ENCODE measurements at places on chromosomes 2 and 18. TPM values are rescaled to one million over a fixed set of nuclear protein-coding genes. Genes with fewer than 3 reads are reported as not detected.

The EPC2 gene
- total RNA-seq: 26.1 TPM

- no peaks in the 10 kb centered on the region for H3K36me3 ChIP-seq
- H3K27me3 ChIP-seq: no peaks in the 10 kb centered on the region
- no peak overlapping the region for H3K4me3 ChIP-seq
- DNase-seq: peak; percentile 90
- peaks cover 12% of the 10 kb centered on the region for H3K4me1 ChIP-seq
These were observed 70.5 kb upstream of the TTC39C start for GRCh38 chr18:23943903-23944624.

The BMP10 gene
- not detected for total RNA-seq

DNA sequence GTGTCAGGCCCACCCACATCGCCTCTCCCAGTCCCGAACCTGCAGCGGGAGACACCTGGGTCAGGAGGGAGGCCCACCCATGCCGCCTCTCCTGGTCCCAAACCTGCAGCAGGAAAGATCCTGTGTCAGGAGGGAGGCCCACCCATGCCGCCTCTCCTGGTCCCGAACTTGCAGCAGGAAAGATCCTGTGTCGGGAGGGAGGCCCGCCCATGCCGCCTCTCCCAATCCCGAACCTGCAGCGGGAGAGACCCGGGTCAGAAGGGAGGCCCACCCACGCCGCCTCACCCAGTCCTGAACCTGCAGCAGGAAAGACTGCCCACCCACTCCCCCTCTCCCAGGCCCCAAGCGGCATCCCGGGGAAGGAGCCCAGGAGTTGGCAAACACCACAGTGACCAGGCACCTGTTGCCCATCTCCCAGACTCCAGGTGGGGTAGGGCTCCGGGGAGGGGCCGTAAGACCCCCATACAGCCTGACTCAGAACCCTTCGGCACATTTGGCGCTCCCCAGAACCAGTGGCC is 7.8 kb downstream of the SLC66A2 start:
- H3K36me3 ChIP-seq: peaks cover 52% of the 10 kb centered on the region
- no peak overlapping the region for H3K4me3 ChIP-seq
- peaks cover 7% of the 10 kb centered on the region for H3K4me1 ChIP-seq
- H3K27ac ChIP-seq: no peak overlapping the region
- H3K27me3 ChIP-seq: no peaks in the 10 kb centered on the region
- no peak for DNase-seq

DNA sequence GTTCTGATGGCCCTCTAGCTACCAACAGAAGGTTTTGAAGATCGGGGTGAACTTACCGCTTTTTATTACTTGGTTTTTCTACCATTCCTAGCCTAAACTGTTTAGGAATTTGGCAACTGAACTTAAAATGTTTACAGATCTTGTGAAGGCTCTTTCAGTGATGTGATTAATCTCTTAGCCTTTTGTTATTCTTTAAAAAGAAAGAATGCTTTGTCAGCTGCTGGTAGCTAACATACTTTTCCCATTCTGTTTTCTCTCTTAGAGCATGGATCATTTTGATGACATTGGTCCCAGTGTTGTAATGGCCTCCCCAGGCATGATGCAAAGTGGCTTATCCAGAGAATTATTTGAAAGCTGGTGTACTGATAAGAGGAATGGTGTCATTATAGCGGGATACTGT is 18.1 kb downstream of the CPSF3 start:
- peak; percentile 41 for DNase-seq
- H3K27ac ChIP-seq: peak overlapping the region; percentile 91
- no peak overlapping the region for H3K4me3 ChIP-seq
- peaks cover 21% of the 10 kb centered on the region for H3K36me3 ChIP-seq
- no peaks in the 10 kb centered on the region for H3K27me3 ChIP-seq

- no peak overlapping the region for H3K4me3 ChIP-seq
- no peaks in the 10 kb centered on the region for H3K36me3 ChIP-seq
- no peak overlapping the region for H3K27ac ChIP-seq
- no peaks in the 10 kb centered on the region for H3K4me1 ChIP-seq
- H3K27me3 ChIP-seq: no peaks in the 10 kb centered on the region
These were observed 120.4 kb upstream of the ACKR3 start for GRCh38 chr2:236449167-236449761.

The SLC20A1 gene
- total RNA-seq: 123 TPM

The TWIST2 gene
- total RNA-seq: 14.7 TPM

The PLCD4 gene
- 2.0 TPM for total RNA-seq

The PAIP2B gene
- 0.18 TPM for total RNA-seq

- no peaks in the 10 kb centered on the region for H3K27me3 ChIP-seq
- DNase-seq: no peak
- H3K4me1 ChIP-seq: peaks cover 25% of the 10 kb centered on the region
- peaks cover 21% of the 10 kb centered on the region for H3K36me3 ChIP-seq
These were observed 2.3 kb upstream of the TMEM150A start for GRCh38 chr2:85604568-85605339.

- H3K4me3 ChIP-seq: peak overlapping the region; percentile 35
- no peaks in the 10 kb centered on the region for H3K36me3 ChIP-seq
- no peak overlapping the region for H3K27ac ChIP-seq
- H3K4me1 ChIP-seq: peaks cover 4% of the 10 kb centered on the region
- no peaks in the 10 kb centered on the region for H3K27me3 ChIP-seq
- DNase-seq: peak; percentile 18
These were observed 28.0 kb upstream of the SMIM21 start for GRCh38 chr18:75455249-75456198.

The SNRNP27 gene
- 8.8 TPM for total RNA-seq

- no peaks in the 10 kb centered on the region for H3K36me3 ChIP-seq
- H3K4me3 ChIP-seq: no peak overlapping the region
- no peak overlapping the region for H3K27ac ChIP-seq
- H3K27me3 ChIP-seq: no peaks in the 10 kb centered on the region
- H3K4me1 ChIP-seq: no peaks in the 10 kb centered on the region
These were observed 246.6 kb downstream of the SETBP1 start for GRCh38 chr18:44927127-44927849.

The LONRF2 gene
- 0.54 TPM for total RNA-seq

- H3K27ac ChIP-seq: no peak overlapping the region
- no peaks in the 10 kb centered on the region for H3K27me3 ChIP-seq
- no peak overlapping the region for H3K4me3 ChIP-seq
- peak; percentile 31 for DNase-seq
These were observed 19.3 kb downstream of the GEMIN6 start for GRCh38 chr2:38797250-38797676.

DNA sequence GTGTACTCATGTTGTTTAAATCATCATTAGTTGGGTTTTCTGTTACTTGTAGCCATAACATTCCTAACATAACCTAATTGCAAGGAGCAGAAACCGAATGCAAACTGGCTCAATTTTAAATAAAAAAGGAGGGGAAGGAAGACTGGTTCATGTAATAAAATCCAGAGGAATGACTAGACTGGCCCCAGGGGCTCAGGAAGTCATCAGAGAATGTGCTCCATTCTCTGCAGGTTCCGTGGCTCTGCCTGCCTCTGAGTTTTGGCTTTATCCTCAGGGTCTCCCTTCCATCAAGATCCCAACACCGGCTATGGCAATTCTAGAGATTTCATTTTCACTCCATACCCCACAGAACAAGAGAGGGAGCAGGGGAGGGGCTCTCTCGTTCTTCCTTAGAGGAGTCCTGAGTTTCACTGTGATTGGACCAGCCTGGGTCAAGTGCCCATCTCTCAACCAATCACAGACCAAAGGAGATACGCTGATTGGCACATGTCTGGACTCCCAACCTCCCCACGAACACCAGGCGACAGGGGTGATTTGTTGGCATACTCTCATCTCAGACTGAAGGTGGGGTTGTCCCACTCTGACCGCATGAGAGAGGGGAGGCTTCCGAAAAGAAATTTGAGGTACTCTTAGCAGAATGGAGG is 64.8 kb downstream of the NPPC start:
- no peak overlapping the region for H3K27ac ChIP-seq
- H3K36me3 ChIP-seq: no peaks in the 10 kb centered on the region
- H3K27me3 ChIP-seq: peaks cover 8% of the 10 kb centered on the region
- DNase-seq: no peak

DNA sequence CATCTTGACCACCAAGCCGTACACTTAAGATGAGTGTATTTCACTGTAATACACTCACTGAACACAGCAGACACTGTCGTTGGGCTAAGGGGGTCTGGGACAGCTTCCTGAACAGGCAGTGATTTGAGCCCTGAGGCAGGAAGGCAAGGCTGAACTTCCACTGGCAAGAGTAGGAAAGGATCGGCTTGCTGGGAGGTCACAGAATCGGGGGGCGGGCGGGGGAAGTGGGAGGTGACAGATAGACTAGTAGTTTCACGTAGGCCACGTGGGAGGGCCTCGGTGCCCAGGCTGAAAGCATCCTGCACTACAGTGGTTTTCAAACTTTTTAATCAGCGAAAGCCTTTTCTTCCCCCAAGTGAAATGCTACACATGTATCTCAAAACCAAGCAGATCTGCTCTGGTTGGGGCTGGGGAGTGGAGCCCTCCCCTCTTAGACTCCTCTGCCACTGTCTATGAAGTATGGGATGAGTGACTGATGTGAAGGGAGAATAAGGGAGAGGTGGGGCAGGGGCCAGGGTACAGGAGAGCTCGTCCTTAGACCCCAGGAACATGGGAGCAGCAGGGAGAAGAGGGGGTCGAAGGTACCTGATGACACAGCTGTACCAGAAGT is 8.6 kb downstream of the PARD6G start:
- H3K36me3 ChIP-seq: no peaks in the 10 kb centered on the region
- no peak for DNase-seq
- H3K4me3 ChIP-seq: no peak overlapping the region
- H3K27me3 ChIP-seq: no peaks in the 10 kb centered on the region
- no peak overlapping the region for H3K27ac ChIP-seq

DNA sequence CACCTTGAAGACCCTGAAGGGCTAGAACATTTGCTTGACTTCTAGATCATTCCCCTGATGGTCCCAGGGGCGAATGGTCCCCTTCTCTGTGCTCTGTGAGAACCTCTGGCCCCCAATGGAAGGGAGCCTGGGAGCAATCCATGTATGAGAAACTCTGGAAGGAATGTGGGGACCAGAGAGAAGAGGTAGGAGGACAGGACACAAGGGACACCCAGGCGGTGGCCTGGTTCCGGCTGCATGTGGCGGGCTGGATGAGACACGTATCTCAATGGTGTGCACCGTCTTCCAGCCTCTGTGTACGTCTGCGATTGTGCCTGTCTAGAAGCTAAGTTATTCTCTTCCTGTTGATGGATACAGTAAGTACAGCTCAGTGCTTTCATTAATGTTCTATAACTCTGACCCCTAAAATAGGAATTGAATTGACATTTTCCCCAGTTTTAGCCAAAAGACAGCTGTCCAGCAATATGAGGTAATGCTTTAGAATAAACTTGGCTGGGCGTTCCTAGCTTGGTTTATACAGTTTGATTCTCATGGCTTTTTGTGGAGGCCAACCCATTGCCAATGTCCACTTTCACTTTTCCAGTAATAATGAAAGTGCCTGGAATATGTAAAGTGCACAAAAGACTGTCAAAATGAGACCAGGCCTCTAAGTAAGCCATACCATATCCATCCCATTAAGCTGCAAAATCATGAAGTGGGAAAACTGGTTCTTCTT is 30.1 kb upstream of the COPS8 start:
- no peak for DNase-seq
- no peak overlapping the region for H3K4me3 ChIP-seq
- H3K27ac ChIP-seq: no peak overlapping the region
- H3K4me1 ChIP-seq: no peaks in the 10 kb centered on the region

DNA sequence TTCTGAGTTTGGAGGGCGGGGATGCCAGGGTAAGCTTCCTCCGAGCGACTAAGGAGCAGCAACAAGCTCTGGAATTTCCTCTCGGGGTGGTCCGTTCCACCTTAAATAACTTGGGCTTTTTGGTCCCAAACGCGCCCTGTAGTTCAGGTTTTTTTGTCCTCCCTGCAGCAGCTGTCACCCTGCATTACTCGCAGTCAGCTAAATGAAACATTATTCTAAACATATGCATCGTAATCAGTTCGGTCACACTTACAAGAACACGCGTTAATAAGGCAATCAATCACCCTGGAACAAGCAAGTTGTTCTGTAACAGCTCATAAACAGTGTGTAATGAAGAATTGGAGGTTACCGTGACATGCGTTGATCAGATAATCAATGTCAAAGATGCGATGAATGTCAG is 8.3 kb downstream of the EVX2 start:
- peaks cover 85% of the 10 kb centered on the region for H3K27me3 ChIP-seq
- H3K36me3 ChIP-seq: no peaks in the 10 kb centered on the region
- H3K4me3 ChIP-seq: no peak overlapping the region
- no peak overlapping the region for H3K27ac ChIP-seq

- no peak for DNase-seq
- H3K4me1 ChIP-seq: peaks cover 2% of the 10 kb centered on the region
- no peak overlapping the region for H3K4me3 ChIP-seq
- H3K36me3 ChIP-seq: no peaks in the 10 kb centered on the region
- H3K27me3 ChIP-seq: no peaks in the 10 kb centered on the region
These were observed 178.7 kb downstream of the NCKAP5 start for GRCh38 chr2:133389569-133389968.

GRCh38 chr2:2686222-2686621 is 355.1 kb upstream of the MYT1L start:
- H3K36me3 ChIP-seq: no peaks in the 10 kb centered on the region
- no peaks in the 10 kb centered on the region for H3K4me1 ChIP-seq
- no peak overlapping the region for H3K4me3 ChIP-seq
- H3K27me3 ChIP-seq: no peaks in the 10 kb centered on the region

DNA sequence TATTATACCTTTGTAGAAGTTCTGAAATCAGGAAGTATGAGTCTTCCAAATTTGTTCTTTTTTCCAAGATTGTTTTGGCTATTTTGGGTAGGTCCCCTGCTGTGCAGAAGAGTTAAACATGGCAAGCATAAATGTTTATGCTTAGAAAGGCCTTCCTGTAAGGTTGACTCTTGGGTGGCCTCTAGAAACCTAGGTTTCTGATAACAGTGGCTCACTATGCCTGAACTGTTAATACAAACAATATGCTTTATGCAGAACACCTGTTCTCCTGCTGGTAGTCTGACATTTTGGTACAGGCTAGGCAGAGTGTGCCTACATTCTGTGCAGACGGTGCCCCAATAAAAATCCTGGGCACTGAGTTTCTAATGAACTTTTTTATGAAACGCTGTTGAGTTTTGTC is 10.1 kb downstream of the PTPN18 start:
- H3K27ac ChIP-seq: no peak overlapping the region
- peaks cover 4% of the 10 kb centered on the region for H3K36me3 ChIP-seq
- H3K27me3 ChIP-seq: no peaks in the 10 kb centered on the region
- H3K4me1 ChIP-seq: no peaks in the 10 kb centered on the region
- DNase-seq: no peak

- no peak overlapping the region for H3K4me3 ChIP-seq
- peaks cover 49% of the 10 kb centered on the region for H3K27me3 ChIP-seq
- DNase-seq: no peak
- H3K36me3 ChIP-seq: no peaks in the 10 kb centered on the region
- no peak overlapping the region for H3K27ac ChIP-seq
- no peaks in the 10 kb centered on the region for H3K4me1 ChIP-seq
These were observed 53.6 kb upstream of the CTDP1 start for GRCh38 chr18:79625924-79626561.

The TFPI gene
- 93.9 TPM for total RNA-seq

GRCh38 chr2:119760956-119761275 is 1.2 kb downstream of the PTPN4 start:
- H3K36me3 ChIP-seq: no peaks in the 10 kb centered on the region
- H3K4me3 ChIP-seq: peak overlapping the region; percentile 80
- no peaks in the 10 kb centered on the region for H3K27me3 ChIP-seq
- peak; percentile 44 for DNase-seq
- H3K4me1 ChIP-seq: no peaks in the 10 kb centered on the region

GRCh38 chr2:26169681-26170414 is 3.0 kb upstream of the GAREM2 start:
- H3K4me1 ChIP-seq: no peaks in the 10 kb centered on the region
- H3K4me3 ChIP-seq: no peak overlapping the region
- peaks cover 43% of the 10 kb centered on the region for H3K27me3 ChIP-seq
- no peaks in the 10 kb centered on the region for H3K36me3 ChIP-seq
- no peak for DNase-seq
- no peak overlapping the region for H3K27ac ChIP-seq

Data from IMR-90 (cell line).